Activated CD8-positive, alpha-beta memory T cell treated with anti-CD3 and anti-CD28 coated beads for 1 hour (primary cell): ENCODE measurements at places on chromosomes 16 and 17.
A peak's percentile ranks its signal among the peaks of the same experiment; 100 is the strongest.

GRCh38 chr17:79954281-79955166, 81.1 kb downstream of the TBC1D16 start:
- DNase-seq = no peak

DNA sequence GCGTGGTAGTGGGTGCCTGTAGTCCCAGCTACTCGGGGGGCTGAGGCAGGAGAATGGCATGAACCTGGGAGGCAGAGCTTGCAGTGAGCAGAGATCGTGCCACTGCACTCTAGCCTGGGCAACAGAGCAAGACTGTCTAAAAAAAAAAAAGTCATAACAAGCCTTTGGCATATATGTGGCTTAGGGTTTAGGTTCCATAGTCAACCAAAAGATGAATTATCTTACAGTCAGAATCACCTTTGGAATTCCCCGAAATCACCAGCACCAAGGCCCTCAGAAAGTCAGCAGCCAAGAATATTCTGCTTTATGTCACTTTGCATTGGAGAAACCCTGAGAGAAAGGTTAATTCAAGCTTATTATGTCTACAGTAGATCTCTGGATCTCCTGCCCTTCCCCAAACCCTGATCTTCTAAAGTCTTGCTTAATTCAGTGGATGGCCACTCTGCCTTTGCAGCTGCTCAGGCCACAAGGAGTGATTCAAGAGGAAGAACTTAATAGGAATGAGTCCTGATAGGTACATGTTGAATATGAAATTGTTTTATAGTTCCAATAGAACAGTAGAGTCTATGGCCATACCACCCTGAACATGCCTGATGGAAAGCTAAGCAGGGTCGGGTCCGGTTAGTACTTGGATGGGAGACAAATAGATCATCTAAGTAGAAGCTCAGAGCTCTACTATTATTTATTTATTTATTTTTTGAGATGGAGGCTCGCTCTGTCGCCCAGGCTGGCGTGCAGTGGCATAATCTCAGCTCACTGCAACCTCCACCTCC, 196.0 kb upstream of the CACNG5 start:
- no peak for DNase-seq

GRCh38 chr17:75701288-75701687, 20.0 kb upstream of the ITGB4 start:
- DNase-seq = no peak

DNA sequence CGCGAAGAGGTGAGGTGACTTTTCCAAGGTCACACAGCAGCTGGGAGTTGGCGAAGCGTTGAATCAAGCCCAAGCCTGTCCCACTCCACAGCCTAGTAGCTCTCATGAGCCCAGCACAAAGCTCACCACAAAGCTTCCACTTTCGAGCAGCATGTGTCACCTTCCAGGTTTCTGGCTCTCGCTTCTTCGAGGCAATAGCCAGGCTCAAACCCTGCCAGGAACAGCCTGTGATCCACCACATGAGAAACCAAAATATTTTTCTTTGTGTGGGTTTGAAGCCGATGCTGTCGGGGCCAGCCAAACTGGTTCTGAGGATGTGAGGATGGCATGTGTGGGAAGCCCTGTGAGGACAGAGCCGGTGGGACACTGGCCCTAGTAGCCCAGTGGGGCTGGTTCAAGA, 68.1 kb downstream of the COG7 start:
- DNase-seq = no peak

- no peak for DNase-seq
Observed at GRCh38 chr16:80167657-80168390, 373.0 kb upstream of the DYNLRB2 start.

DNA sequence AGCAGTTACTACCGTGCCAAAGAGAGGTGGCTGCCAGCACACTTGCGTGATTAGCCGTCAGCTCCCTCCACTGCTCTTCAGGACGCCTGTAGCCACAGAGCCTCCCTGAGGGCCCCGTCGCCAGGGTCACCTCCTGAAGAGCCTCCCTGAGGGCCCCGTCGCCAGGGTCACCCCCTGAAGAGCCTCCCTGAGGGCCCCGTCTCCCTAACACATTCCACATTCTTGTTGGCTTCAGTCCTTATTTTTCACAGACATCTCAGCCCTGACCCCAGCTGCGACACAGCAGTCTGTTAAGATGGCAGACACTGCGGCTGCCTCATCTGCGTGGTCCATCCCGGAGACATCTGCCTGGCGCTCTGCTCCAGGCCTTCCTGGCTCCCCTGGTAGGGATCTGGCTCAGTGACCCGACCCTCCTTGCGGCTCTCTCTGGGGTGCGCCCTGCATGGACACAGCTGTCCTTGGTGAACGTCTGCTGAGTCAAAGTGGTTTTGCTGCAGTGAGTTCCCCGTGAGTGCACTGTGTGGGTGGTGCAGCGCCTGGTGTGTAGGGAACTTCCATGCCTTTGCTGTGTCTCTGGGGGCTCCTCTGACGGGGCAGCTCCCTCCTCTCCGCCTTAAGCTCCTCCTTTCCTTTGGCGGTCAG, 11.4 kb downstream of the ACSF3 start:
- no peak for DNase-seq

DNA sequence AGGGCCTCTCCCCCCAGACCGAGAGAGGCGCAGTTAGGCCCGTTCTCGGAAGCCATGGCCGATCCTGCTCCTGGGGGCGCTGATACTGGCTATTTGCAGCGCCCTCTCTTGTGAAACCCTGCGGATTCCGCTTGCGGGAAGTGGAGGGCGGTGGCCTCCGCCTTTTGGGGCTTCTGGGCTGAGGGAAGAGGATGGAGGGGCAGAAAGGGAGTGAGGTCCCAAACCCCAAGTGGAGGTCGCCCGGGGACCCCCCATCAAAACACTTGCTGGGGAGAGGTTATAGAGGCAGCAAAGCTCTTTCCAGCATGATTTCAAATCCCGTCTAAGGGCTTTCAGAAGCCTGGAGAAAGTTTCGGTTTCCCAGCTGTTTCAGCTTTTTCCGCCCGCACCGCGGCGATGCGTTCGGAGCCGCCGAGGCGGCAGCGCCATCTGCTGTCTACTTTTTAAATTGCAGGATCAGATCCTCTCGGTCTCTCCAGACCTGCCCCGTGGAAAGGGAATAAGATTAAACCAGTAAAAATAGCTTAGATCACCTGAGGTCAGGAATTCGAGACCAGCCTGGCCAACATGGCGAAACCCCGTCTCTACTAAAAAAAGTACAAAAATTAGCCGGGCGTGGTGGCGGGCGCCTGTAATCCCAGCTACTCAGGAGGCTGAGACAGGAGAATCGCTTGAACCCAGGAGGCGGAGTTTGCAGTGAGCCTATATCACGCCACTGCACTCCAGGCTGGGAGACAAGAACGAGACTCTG, 15.8 kb downstream of the SNX20 start:
- peak; percentile 79 for DNase-seq

DNA sequence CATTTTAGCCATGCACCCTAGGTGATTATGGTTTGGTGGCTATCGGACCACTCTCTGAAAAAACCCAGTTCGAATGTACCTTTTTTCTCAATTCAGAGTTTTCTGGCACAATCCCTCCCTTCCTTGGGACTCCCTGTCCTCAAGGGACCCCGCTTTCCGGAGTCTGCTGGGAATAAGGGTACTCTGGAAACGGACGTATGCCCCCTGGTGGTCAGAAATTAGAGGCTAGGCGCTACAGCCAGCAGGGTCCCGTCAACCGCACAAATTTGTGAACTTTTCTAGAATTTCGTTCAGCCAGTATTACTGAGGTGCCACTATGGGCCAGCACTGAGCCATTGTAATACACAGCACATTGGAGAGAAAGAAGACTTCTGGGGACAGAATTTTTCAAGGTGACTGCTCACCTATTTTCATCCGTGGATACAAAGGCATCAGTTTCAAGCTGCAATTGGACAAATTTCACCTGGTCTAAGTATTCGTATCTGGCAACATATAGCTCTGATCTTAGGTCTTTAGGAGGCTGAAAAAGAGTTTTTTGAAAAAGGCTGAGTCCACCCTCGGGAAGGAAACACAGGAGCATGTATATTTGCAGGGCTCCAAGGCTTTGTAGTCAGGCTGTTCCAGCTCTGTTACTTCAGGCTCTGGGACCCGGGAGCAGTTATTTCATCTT, 27.1 kb upstream of the CRYBA1 start:
- DNase-seq = peak; percentile 40

DNA sequence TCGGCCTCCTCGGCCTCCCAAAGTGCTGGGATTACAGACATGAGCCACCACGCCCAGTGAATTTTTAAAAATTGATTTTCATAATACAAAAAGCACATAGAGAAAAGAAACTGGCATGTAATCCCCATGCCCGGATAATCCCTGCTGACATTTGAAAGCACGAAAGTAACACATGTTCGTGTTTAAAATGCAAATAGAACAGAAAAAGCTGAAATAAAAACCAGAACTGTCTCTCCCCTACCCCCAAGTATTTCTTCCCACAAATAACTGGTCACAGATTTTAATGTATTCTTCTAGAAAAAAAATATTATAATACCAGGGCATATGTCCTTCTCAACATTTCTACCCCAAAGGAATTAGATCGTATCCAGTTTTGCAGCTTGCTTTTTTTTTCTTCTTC, 222.9 kb downstream of the SLC39A11 start:
- no peak for DNase-seq

DNA sequence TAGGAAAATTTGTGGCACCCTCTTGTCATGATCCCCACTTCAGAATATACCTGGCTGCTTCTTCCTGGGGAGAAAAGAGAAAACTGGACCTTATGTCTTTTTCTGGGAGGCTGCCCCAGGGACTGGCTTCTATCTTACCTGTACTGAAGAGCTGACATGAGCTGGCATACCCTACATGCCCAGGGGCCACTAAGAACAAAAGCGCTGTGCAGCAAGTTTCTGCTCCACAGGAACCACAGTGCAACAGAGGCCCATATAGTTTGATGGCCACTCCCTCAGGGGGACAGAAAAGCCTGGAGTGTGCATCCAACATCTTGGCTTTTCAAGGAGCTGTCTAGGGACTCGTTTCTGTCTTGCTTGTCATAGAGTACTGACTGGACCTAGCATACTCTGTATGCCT, 96.8 kb upstream of the NACA2 start:
- DNase-seq = no peak

GRCh38 chr16:11088831-11089230, 144.5 kb downstream of the CLEC16A start:
- DNase-seq = no peak

DNA sequence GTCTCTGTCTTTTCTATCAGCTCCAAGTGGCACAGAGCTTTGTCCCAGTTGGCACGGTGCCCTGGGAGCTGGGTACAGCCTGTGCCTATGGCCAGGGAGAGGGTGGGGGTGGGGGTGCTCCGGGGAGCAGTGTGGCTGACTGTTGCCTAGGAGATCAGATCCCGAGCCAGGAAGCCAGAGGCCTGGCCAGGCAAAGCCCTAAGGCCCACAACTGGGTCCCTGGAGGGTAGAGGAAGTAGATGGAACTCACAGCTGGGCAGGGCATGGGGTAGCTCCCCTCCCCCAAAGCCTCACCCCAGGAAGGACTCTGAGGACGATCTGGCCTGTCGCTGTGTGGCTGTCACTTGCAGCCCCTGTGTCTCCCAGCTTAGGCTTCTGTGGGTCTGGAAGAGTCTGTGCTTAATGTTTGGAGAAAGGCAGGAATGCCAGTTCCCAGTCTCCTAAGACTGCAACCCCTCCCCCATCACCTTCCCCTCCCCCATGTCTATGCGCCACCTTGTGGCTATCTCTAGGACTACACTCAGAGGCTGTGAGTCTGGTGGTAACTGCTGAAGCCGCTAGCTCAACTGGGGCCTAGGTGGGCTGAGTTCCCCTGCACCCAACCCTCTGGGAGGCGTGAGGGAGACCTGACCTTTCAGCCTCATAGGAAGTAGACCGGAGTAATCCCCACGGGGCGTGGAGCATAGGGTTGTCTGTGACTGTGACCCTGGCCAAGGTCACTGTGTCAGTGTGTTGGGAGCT, 12.6 kb downstream of the THRA start:
- DNase-seq = peak; percentile 30

DNA sequence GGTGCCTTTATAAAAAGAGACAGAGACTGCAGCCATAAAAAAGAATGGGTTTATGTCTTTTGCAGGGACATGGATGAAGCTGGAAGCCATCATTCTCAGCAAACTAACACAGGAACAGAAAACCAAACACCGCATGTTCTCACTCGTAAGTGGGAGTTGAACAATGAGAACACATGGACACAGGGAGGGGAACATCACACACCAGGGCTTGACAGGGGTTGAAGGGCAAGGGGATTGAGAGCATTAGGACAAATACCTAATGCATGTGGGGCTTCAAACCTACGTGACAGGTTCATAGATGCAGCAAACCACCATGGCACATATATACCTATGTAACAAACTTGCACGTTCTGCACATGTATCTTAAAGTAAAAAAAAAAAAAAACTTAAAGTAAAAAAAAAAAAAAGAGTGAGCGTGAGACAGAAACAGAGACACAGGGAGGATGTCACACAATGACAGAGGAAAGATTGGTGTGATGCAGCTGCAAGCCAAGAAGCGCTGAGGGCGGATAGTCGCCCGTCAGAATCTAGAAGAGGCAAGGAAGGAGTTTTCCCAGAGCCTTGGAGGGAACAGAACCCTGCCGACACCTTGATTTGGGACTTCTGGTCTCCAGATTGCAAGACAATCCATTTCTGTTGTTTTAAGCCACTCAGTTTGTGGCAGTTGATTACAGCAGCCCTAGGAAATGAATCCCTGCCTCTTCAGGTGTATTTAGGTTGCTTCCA, 27.4 kb upstream of the TNS4 start:
- DNase-seq = no peak

DNA sequence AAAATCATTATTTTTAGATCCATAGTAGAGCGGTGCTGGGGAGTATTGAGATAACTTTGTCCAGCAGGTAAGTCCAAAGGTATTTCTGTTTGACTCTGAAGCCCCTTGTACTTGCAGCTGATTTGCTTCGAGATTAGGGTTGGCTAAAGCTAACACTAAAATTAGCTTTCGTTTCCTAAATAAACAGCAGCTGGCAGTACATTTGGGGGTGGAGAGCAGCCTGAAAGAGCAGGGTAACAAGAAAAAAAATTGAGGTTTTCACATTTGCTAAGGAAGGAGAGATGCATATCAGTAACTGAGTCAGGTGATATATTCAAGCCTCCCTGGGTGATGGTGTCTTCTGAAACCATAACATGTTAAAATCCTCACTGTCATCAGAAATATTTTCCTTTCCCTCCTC, 37.4 kb upstream of the TMC5 start:
- no peak for DNase-seq

- no peak for DNase-seq
Observed at GRCh38 chr17:7243453-7243729, 1.1 kb upstream of the GABARAP start.

- DNase-seq = no peak
Observed at GRCh38 chr17:78556812-78557211, 20.4 kb downstream of the DNAH17 start.

GRCh38 chr16:21205303-21205702, 6.1 kb downstream of the ZP2 start:
- no peak for DNase-seq

- DNase-seq = no peak
Observed at GRCh38 chr16:27228621-27229501, 25.5 kb downstream of the KDM8 start.

GRCh38 chr16:2468233-2468724, 2.8 kb upstream of the NTN3 start:
- DNase-seq = no peak
